ENCODE measurements at places on chromosomes 7 and 10.

GRCh38 chr7:22801912-22802311, 20.7 kb downstream of the TOMM7 start:
- DNase-seq: no peak

DNA sequence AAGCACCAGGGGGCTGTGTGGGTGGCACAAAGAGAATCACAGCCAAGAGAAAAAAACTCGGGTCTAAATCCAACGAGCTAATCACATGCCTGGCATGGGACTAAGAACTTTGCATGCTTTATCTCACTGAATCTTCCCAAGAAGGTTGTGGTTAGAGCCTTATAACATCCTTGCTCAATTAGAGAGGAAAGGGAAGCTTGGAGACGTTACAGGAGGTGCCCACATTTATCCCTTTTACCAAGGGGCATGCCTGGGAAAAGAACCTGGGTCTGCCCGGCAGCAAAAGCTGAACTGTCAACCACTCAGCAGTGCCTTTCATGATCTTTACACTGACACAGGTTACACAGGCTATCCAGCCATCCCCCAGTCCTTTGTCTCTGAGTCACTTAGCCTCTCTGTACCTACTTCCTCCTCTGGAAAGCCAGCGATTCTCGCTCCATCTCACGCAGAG, 190.1 kb downstream of the PRPF18 start:
- no peak for DNase-seq

DNA sequence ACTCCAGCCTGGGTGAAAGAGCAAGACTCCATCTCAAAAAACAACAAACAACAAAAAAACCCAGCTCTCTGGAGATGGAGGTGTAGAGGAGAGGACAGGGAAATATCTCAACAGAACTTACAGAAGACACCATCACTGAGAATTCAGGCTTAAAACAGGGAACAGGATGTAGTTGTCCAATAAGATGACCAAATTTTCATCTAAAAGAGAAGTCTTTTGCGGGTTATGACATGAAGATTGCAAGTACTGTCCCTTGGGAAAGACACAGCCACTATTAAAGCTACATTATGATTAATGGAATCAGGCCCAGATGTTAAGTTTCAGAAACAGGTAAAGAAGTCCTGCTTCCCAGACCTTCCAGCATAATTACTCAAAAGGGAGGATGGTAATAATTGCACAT, 235.2 kb upstream of the NRP1 start:
- DNase-seq: no peak

GRCh38 chr10:7152982-7153381, 257.9 kb downstream of the SFMBT2 start:
- no peak for DNase-seq

DNA sequence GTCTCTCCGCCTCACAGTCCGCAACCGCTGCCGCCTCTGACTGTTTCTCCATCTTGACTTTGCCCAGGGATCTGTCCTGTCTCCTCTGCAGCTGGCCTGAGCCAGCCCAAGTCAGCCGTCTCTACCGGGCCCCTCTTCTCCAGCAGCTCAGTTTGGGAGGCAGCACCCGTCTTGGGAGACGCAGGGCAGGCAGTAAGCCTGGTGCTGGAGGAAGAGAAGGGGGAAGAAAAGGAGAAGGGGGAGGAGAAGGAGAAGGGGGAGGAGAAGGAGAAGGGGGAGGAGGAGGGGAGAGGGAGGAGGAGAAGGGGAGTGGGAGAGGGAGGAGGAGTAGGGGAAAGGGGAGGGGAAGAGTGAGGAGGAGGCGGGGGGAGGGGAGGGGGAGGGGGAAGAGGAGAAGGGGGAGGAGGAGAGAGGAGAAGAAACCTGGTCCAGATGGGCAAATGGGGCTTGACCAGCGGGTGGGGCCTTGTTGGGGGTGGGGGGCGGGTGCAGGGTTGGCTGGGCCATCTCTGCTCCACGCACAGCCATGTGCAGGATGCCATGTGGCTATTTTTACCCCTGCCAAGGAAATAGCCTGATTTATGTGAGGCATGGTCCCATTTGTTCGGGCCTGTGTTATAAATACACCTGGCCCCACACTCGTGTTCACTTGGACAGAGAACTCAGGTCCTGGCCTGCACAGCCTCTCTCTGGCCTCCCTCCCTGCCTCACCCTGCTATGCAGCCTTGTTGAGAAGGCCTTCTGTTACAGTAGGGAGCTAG, 35.9 kb upstream of the FZD9 start:
- no peak for DNase-seq

DNA sequence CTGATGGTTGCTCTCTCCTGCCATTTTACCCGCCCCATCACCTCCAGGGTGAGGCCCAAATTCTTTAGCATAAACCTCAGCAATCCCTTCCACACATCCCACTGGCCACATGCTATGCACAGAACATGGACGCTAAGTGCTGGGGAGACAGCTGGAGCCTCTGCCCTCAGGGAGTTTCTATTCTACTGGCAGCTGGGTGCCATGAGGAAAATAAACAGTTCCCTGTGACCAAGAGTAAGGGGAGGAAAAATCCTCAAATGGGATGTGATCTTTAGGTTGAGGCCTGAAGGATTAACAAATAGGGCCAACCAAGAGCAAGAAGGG, 1.2 kb downstream of the PARP12 start:
- DNase-seq: no peak

DNA sequence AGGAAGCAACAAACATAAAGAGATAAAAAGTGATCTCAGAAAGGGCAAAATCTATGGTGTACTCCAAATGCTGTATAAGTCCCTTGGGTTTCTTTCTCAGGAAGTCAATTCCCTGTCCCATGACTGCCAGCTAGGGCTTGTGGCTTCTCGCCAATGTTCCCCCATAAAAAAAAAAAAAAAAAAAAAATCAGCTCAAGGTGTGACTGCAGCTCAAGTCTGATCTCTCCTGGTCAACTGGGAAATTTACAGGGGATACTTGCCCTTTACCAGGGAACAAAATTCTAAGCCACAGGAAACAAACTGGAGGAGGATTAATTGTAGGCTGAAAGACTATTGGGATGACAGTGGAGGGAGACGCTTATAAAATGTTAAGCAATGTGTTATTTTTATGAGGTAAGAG, 76.0 kb downstream of the PCGF5 start:
- DNase-seq: no peak
